ENCODE measurements at places on chromosomes 7 and 10.

DNA sequence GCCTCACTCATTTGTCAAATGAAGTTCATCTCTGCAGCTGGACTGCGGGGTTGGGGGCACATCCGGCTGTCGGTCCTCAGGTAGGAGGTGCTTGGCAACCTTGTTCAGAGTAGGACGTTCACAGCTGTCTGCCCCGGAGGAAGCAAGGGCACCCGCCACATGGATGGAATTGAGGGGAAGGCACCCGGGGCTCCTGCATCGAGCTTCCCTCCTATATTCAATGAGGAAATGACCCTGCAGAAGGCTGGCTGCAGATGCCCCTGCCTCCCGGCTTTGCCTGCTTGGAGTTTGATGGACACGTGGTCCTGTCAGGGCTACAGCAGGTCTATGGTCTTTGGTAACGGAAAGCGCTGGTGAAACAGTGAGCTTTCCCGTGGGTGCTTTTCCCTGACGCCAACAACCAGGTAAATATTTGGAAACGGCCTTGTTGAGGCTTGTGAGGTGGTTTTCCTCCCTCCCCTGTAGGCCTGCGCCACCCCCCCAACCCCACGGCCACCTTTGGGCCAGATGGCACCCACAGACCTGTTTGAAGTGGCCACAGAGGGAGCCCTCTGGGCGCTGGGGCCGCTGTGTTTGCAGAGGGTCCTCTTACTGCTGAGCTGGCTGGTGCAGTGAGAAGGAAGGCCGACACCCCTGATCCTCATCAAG lies 32.9 kb downstream of the HTRA1 start:
- no peak for DNase-seq

DNA sequence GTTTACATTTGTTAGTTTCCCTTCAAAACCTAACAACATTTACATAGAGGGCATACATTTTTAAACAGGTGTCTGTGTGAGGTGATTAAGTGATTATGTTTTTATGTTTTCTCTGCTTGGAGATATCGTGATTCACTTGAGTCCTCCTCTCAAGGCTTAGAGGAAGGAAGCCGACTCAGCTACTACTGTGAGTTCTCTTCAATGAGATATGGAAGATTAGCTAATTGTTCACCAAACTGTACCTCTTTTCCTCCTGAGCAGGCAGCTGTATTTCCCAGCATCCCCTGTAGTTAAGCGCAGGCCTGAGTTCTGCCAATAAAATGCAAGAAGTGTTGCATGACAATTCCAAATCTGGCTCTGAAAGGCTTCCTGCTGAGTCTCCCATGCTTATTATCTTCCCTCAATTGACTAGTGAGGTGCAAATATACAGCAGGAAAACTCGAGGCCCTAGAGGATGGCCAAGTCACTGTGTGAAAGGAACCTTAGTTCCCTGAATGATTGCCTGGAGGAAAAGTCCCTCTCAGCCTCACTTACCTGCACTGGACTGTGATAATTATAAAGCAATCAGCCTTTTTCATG lies 528.7 kb downstream of the GRM8 start:
- DNase-seq, result no peak

- DNase-seq, result peak; percentile 66
These were observed at the start of gene ZNF746 for GRCh38 chr7:149497467-149498261. TSS of gene ZNF746 (minus strand) at chr7:149497809. CDS start at chr7:149497536, 273 bp downstream.

DNA sequence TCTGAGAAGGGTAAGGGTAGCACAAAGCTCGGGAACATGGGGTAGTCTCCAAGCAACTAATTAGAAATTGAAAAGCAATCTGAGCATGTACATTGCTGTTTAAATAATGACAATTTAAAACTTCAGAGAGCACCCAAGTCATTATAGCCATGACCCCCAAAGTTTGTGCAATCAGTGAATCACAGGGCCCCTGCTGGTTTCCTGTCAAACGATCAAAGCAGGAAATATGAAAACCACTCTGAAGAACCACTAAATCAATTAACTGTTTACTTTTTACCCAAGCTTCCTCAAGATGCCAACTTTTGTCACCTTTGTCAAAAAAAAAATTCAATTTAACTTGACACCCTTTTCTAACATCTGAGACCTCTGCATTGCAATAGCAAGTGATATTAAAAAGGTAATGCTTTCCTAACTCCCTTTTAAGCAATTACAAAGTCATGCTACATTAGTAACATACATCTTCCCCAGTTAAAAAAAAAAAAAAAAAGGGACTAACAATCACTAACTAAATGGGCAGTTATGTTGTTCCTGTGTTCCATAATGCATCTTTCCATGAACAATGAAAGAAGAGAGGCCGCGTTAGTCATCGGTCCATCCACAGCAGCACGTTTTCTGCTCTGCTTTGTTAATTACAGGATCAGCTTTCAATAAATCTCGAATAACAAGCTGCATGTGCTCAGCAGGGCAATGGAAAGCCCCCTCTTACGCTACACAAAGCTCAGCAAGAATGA lies 80.6 kb downstream of the ETV1 start:
- peak; percentile 21 for DNase-seq

DNA sequence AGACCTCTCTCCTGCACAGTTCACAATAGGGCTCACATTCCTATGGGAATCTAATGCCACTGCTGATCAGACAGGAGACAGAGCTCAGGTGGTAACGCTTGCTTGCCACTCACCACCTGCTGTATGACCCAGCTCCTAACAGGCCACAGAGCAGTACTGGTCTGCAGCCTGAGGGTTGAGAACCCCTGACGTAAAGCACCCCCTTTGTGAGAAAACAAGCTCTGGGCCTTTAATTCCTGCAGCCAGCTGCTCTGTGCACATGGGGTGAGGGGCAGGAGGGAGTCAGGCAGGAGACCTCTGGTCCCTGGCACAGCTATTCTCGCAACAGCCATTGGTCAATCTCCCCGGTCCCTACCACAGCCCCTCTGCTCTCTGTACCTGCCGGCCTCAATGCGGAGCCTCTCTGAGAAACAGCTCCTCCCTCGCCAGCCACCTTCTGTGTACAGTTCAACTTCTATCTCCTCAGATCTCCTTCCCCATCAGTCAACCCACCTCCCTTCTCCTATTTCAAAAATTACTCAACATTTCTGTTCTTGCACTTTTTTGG lies 102.0 kb downstream of the LANCL2 start:
- DNase-seq, result no peak

DNA sequence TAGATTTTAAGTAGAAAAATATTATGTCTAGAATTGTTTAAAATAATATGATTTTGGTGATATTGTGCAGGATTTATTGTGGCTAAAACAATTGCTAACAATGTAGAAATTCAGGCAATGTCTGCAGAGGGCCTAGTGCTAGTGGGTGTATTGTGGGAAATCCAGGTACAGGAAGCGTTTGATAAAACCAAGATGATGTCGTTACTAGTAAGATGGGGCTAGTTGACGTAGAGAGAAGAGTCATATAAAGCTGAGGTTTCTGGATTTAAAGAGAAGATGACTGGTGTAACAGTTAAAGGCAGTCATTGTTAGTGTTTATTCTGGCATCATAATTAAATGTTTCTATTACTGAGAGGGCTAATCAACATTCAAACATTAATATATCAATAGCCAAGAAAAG lies 43.5 kb downstream of the ADK start:
- DNase-seq, result no peak

GRCh38 chr10:118840071-118840775 lies 85.5 kb upstream of the CACUL1 start:
- no peak for DNase-seq

GRCh38 chr10:1301143-1301542 lies 245.0 kb downstream of the WDR37 start:
- DNase-seq, result no peak

DNA sequence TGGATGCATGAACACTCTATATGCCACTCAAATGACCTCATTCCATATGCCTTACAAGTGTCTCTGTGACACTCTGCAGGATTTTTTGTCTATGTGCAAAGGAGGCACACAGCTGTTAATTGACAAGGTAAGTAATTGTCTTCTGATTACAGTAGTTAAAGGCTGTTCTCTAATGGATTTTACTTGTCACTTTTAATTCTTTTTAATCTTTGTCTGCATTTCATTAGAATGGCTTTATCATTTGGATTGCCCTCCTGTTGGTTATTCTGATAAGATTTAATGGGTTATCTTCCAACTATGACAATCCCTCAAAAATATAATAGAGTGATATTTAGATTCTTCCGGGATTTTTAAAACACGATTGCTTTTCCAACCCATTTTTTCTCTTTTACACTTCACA lies 290.0 kb upstream of the TEX47 start:
- DNase-seq, result no peak

DNA sequence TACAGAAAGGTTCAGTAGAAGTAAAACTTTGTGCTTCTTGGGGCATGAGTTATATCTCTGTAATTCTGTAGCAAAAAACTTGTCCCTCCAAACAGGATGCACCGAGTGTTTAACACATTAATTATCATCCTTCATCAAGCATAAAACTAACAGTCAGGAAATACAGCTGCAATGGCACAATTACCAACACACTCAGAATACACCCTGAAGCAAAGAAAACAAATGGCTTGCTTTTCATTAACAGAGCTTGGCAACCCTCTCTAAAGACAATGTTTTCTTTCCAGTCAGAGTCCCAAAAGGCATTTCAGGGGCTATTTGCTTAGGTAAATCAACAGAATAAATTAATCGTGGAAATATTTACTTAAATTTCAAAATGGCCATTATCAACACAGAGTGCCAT lies 107.7 kb downstream of the ICA1 start:
- no peak for DNase-seq

DNA sequence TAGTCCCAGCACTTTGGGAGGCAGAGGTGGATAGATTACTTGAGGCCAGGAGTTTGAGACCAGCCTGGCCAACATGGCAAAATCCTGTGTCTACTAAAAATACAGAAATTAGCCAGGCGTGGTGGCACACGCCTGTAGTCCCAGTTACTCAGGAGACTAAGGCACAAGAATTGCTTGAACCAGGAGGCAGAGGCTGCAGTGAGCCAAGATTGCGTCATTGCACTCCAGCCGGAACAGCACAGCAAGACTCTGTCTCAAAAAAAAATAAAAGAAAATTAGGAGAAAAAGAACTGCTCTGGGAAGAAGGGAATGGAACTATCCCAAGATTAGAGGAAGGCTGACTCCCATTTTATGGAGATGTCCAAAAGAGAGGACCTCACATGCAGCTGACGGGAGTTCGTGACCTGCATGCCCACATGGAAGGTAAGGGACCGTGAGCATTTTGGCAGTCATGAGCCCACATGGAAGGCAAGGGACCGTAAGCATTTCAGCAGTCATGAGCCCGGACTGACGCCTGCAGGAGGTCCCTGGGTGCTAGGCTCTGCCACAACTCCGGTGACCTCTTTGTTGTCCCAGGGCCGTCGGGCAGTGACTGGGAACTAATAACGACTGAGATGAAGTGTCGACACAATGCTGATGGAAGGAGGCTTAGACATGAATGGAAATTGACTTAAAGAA lies 18.6 kb upstream of the GTPBP4 start:
- no peak for DNase-seq

- peak; percentile 20 for DNase-seq
These were observed 17.0 kb upstream of the C10orf105 start for GRCh38 chr10:71736570-71736952.

GRCh38 chr10:15558136-15558535 lies 161.6 kb downstream of the ITGA8 start:
- DNase-seq, result no peak

- DNase-seq, result no peak
These were observed 599.6 kb upstream of the POT1 start for GRCh38 chr7:125529249-125529648.

GRCh38 chr10:95221124-95221523 lies 27.1 kb downstream of the ACSM6 start:
- DNase-seq, result no peak

DNA sequence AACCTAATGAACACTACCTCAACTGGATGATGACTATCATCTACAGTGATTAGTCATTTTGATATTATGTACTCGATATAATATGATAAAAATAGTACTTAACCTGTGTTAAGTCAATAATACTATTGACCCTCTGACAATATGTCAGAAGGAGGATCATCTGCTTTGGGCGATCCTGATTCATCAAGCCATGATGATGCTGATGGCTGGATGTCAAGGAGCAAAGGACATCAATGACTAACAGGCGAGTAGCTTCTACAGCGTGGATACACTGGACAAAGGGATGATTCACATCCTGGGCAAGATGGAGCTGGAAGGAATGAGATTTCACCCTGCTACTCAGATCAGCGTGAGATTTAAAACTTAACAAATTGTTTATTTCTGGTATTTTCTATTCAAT lies 94.4 kb upstream of the SKAP2 start:
- DNase-seq, result no peak

DNA sequence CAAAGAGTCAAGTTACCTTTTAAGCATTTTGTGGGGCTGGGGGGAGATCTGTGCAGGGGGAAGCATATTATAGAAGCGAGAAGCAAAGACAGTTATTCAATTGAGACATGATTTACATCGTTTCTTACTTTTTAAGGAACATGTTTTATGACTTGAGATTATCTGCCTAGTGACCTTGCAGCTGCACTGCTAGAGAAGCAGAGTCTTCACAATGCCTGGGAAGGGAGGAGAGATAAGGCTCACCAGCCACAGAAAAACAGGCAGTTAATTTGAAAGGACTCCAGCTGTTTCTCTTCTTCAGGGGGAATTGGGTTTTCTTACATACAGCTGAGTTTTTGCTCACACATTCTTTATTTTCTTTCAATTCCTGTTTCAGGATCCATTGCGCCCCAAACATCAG lies 31.0 kb downstream of the PHYH start:
- no peak for DNase-seq

GRCh38 chr7:64838691-64839090 lies 44.5 kb downstream of the ZNF138 start:
- no peak for DNase-seq

DNA sequence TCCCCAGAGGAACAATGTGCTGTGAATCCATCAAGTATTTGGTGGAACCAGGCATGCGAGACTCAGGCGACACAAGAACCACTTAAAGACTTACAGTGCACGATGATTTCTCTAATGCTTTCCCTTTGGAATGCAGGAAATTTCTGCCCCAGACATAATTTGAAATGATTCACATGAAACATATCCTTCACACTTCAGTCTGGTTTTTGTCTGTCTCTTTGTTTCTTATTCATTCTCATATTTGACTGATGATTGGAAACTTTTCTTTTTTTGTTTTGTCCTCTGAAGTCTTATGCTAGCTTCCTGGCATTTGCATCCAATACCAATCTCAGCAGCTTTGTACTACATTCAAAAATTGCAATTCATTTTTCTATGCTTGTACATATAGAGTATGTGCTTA lies 502.8 kb downstream of the PHTF2 start:
- DNase-seq, result no peak

- DNase-seq, result no peak
These were observed 104.8 kb downstream of the EMX2 start for GRCh38 chr10:117647306-117647705.
